ENCODE measurements at places on chromosomes 1 and 21.
A peak's percentile ranks its signal among the peaks of the same experiment; 100 is the strongest.

DNA sequence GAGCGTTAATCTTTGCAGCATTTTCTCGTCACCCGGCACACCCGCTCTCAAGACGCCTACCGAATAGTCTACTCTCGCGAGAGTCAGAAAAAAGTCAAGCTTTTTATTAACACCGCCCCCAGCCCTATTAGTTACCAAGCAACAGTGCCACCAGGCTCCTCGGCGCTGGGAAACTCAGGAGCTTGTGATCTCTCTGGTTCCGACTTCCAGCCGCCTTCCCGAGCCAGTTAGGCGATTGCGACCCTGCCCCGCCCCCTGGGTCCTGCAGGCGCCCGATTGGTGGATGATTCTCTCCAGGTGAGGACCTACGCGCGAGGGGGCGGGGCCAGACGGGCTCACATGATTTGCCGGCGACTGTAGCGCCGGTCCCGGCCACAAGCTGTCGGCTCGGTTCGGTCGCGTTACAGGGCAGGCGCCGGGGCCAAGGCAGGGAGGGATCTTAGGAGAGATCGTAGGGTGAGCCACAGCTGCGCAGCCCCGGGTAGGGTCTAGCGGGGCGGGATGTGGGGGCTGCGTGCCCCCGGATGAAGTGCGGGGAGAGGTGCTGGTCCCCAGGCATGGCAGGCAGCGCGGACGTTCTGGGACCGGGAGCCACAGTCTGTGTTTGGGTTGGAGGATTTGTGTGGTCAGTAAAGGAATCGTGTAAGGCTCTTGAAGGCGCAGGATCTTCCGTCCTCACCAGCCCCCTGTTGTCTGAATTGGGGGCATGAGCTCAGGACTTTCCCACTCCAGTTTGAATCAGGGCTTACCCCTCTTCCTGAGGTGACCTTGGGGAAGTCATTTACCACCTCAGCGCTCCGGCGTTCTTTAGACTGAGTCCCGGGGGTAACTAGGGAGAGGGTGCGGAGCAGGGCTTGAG lies at the start of gene PFKFB2:
TSS of gene PFKFB2 (plus strand) at position 365 of the 859 bp plus-strand sequence. CDS start 1,443 bp downstream, outside the sequence.
- DNase-seq = peak; percentile 90

DNA sequence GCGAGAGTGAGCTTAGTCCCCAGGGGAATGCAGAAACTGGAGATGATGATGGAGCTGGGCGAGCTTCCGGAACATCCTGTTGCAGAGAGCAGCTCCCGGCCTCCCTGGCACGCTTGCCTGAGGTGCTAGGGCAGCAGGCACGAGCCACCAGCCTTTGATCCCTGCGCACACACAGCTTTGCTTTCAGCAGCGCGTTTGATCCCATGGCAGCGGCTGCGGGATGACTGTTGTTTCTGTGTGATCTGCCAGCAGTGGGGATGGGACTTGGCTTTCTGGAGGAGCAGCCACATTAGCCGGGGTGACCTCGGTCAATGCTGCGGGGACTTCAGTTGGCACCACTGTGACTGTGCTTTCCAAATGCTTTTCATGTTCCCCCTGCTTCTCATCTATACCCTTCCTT lies 193.2 kb downstream of the KAZN start:
- DNase-seq = no peak

DNA sequence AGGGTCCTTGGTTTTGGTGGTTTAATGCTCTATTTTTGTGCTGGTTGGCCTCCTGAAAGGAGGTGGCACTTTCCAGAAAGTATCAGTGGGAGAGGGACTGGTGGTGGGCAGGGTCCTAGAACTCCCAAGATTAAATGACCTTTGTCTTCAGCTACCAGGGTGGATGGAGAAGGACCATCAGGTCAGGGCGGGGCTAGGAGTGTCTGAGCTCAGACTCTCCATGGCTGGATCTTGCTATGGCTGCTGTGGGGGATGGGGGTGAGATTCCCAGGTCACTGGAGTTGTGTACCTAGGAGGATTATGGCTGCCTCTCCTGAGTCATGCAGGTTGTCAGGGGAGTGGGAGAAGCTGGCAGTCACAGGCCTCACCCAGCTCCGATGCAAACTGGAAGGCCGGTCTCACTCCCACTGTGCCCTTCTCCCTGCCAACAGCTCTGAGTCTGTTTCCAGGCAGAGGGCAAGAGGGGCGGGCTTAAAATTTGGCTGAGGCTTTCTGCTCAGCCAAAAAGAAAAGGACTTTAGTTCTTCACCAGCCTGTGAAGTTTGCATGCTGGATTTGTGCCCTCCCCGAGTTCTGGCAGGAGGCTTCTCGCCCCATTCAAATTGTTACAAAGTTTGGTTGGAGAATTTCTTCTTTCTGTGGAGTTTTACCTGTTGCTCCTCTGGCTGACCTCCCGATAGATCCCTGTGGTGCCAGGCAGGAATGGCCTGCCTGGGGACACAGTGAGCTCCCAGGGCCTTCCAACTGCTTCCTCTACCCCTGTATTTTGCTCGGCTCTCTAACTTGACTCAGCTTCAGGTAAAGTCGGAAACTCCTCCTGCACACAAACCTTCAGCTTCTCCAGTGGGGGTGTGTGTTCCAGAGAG lies 13.1 kb upstream of the KYAT3 start:
- no peak for DNase-seq

- no peak for DNase-seq
These were observed 36.4 kb downstream of the MAP3K7CL start for GRCh38 chr21:29166853-29167252.

GRCh38 chr1:8421721-8422120 lies 103.8 kb downstream of the SLC45A1 start:
- no peak for DNase-seq

GRCh38 chr1:215865060-215865459 lies 298.0 kb downstream of the KCTD3 start:
- no peak for DNase-seq

- no peak for DNase-seq
These were observed 70.5 kb upstream of the MCOLN3 start for GRCh38 chr1:85118751-85119150.

DNA sequence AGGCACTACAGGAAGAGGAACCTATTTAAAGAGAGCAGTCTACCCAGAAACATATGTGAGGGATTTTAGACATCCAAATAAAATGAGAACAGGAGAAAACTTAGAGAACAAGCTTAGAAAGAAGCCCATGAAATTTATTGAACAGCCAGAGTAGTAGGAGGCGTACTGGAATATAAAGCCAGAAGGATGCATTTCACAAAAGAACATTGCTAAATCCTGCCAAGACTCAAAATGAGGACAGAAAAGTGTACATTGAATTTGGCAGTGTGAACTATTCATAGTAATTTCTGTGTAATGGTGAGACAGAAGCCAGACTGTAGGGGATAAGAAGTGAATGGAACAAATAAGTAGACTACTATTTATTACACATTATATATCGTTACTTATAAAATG lies 22.5 kb downstream of the CEPT1 start:
- no peak for DNase-seq

- no peak for DNase-seq
These were observed 29.1 kb upstream of the TRABD2B start for GRCh38 chr1:48026275-48026674.

- no peak for DNase-seq
These were observed 117.8 kb downstream of the TNFSF18 start for GRCh38 chr1:172932981-172933380.

DNA sequence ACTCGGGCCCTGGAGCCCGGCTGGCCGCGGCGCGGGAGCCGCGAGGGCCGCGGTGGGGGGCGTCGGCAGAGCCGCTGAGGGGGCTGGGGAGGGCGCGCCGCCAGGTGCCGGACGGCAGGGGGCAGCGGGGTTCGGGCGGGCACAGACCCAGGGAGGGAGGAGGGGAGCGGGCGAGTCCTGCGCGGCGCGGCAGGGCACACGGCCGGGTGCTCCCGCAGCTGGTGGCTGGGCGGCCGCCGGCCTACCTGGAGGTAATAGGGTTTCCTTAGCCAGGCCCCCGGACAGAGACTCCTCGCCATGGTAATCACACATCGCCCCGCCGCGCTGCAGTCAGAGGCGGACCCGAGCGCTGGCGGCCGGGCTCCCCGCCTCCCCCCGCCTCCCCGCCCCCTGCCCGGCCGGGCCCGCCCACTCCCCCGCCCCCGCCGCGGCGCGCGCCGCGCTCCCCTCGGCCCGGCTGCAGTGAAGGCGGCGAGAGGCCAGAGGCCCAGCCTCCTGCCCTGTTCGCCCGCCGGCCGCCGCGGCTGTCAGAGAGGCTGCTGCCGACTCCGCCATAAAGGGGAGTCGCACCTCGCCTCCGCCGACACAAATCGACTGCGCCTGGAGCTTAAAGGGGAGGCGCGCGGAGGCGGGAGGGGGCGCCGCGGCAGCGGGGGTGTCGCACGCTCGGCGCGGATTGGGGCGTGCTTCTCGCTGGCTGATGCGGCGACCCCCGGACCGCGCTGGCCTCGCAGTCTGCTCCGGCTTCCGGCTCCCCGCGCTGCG lies at the start of gene DIPK1A:
TSS of gene DIPK1A (minus strand) at position 332 of the 765 bp plus-strand sequence. CDS start at position 299, 33 bp downstream.
- DNase-seq = peak; percentile 90

GRCh38 chr1:10271869-10272268 lies 61.5 kb downstream of the KIF1B start:
- DNase-seq = no peak

GRCh38 chr1:25952841-25953401 lies 44.9 kb downstream of the PAFAH2 start:
- no peak for DNase-seq

- DNase-seq = no peak
These were observed 9.7 kb upstream of the KRTAP7-1 start for GRCh38 chr21:30839304-30839703.

- DNase-seq = no peak
These were observed 35.1 kb upstream of the GUCA2B start for GRCh38 chr1:42118125-42118524.

GRCh38 chr1:235802573-235803346 lies 63.9 kb downstream of the LYST start:
- no peak for DNase-seq

DNA sequence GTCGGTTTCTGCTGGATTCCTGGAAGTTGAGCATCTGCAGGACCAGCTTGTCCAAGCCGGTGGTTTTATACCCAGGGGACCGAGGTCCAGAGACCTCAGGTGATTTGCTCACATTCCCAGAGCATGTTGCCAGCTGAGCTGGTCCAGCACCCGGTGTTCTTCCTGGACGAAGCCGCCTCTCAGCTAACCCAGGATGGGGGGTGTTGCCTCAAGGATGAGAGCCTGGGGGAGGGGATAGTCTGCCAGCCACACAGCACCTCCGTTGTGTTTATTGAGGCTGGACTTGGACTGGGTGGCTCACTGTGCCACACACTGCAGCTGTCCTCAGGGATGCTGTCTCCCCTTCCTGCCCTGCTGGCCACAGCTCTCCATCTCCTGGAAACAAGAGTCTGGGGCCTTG lies 1.5 kb downstream of the TMEM201 start:
- no peak for DNase-seq

DNA sequence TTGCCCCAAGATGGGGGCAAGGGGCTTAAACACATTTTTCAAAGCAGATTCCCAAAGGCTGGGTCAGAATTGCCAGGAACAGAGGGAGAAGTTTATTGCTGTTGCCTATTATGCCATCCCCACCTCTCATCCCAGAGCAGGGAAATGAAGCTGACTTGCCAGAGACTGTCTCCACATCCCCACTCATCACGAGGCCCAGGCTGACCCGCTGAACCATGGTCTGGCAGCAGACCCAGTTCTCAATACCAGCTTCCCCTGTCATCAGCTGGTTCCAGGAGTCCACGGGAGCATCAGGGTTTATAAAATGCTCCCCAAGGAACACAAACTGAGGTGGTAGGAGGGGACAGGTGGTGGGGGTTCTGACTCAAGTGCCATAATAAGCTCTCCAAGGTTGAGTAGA lies 605.9 kb downstream of the NPHP4 start:
- no peak for DNase-seq

DNA sequence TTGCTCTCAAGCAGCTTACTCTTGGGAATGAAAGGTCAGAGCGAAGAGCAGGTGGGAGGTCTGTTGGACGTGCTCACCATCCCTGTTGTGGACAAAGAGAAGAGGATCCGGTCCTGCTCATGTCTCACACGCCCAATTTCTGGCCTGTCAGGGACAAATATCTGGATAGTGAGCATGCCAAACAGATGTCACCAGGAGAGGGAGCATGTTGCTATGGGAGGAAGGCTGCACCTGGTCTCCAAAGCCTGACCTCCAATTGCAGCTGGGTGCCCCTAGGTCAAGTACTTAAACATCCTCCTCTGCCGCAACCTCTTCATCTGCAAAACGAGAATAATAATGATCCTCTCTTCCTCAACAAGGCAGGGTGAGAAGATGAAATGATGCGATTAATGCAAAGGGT lies 53.4 kb downstream of the DMRTA2 start:
- DNase-seq = no peak

DNA sequence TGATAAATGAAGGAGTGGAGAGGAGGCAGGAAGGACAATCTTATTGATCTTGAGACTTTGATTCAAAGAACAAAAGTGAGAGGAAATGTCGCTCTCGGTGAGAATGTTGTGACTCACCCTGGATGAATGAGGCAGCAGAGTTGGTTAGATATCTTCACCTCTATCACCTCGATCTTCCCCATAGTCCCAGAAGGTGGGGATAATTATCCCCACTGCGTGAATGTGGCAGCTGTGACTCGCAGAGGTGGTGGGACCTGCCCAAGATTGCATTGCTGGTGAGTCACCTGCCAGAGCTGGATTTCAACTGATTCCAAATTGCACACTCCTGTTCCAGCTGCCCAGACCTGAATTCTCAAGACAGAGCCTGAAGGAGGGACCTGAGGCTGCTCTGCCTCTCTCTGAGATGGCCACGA lies 105.0 kb downstream of the MATN1 start:
- DNase-seq = no peak

DNA sequence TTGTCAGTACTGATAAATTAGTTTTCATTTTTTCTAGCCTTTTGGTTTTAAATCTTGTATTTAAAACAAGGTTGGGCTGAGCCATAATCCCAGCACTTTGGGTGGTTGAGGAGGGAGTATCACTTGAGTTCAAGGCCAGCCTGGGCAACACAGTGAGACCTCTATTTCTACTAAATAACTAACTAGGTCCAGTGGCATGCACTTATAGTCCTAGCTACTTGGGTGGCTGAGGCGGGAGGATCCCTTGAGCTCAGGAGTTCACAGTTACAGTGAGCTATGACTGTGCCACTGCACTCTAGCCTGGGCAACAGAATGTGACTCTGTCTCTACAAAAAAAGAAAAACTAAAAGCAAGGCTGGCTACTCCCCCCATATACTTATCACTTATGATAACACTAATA lies 21.5 kb upstream of the TTC39A start:
- no peak for DNase-seq

DNA sequence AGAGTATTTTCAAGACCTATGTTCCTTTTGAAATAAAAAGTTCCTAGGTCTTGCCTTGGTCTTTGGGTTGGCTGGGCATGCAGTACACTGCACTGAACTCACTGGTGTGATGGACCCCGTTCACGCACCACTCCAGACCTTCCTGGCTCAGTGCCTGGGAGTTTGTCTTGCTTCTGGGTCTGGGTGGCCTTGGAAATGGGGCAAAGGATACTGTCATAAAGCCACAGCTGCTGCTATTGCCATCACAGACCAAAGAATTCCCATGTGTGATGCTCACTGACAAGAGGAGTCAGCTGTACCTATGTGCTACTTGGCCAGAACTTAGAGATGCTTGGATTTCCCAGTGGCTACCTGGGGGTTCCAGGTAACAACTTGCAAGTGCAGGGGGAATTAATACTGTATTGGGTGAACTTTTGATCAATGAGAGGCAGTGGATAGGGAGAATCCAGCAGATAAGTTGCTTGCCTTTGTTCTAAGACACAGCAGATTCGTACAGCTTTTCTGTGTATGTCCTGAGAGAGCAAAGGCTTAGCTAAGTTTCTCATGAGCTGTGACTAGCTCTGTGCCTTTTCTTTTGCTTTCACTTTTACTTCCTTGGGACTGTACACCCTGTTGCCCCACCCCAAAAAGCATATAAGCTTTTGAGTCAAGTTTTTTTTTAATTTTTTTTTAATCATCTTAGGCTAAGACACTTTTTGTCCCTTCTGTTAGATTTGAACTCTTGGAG lies 115.3 kb downstream of the RUNX1 start:
- DNase-seq = peak; percentile 52
